Activated B cell treated with CpG ODN at 0.5 μM for 24 hours (primary cell): ENCODE measurements at places on chromosomes 12 and 14. TPM values are rescaled to one million over a fixed set of nuclear protein-coding genes. Genes with fewer than 3 reads are reported as not detected.

The LRFN5 gene
- 0.11 TPM in 1 of 2 replicates, not detected in the other for total RNA-seq

The DDN gene
- 0.20 and 0.44 TPM in 2 replicates for total RNA-seq

GRCh38 chr14:104295681-104296387, 157.4 kb downstream of the KIF26A start:
- no peak for DNase-seq

- no peak for DNase-seq
These were observed 21.5 kb downstream of the SUDS3 start for GRCh38 chr12:118397708-118398440.

- no peak for DNase-seq
These were observed 539 bp upstream of the HMGA2 start for GRCh38 chr12:65823513-65824375.

- no peak for DNase-seq
These were observed 44.0 kb upstream of the EAPP start for GRCh38 chr14:34583525-34583924.

DNA sequence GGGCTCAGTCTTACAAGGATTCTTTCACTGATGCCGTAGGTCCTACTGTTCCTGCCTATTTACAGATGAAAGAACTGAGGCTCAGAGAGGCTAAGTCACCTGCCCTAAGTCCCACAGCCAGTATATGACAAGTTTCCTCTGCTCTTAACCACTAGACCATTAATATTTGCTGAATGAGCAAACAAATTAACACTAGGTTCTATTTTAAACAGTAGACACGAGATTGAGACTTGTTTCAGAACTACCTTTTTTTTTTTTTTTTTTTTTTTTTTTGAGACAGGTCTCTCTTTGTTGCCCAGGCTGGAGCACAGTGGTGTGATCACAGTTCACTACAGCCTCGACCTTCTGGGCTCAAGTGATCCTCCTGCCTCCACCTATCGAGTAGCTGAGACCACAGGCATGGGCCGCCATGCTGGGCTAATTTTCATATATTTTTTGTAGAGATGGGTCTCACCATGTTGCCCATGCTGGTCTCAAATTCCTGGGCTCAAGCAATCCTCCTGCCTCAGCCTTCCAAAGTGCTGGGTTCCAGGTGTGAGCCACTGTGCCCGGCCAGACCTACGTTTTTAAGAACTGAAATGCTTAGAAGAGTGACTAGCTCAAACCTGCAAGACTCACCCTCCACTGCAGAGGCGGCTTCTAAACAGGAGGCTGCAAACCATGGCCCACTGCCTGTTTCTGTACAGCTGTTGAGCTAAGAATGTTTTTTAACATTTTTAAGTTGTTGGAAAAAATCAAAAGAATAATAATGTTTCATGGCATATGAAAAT, 12.9 kb downstream of the SYNE3 start:
- DNase-seq: no peak
